ENCODE measurements at places on chromosomes 1 and 21.

GRCh38 chr1:180236698-180237509, 6.8 kb downstream of the LHX4 start:
- DNase-seq, result no peak

GRCh38 chr1:155645648-155646047, 35.6 kb downstream of the MSTO1 start:
- no peak for DNase-seq

- no peak for DNase-seq
Observed at GRCh38 chr1:202831906-202832305, 21.2 kb downstream of the PCAT6 start.

DNA sequence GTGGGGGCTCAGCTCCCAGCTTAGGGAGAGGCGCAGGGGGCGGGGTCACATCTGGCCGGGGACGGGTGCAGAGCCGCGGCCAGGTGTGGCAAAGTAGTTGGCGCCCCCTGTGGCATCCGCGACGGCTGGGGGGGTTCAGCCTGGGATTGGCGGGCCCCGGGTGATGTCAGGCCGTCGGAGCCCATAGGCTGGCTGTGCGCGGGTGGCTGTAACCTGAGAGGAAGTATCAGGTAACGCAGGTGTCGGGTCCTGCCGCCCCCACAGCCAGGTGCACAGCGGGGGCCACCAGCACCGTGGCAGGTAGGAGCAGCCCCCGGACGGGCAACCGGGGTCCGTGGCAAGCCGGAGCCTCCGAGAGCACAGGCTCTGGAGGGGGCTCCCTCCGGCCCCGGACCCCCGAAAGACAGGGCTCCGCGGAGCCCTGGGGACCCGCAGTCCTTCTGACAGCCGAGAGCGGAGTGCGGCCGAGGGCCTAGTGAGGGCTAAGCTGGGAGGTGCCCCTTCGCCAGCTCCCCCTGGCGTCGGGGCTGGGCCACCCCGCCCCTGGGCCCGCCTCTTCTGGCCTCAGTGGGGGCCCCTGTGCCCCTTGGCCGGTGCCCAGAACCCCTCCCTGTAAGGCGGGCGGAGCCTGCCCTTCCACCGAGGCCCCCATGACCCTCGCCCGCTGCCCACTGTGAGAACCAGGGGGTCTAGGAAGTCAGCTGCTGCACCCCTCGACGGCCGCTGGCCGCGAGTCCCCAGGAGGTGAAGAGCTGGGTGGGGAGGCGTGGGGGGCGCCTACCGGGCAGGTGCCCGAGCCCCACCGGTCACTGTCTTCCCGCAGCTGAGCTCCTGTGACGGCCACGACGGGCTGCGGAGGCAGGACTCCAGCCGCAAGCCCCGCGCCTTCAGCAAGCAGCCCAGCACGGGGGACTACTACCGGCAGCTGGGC, 17.9 kb downstream of the TNFRSF25 start:
- DNase-seq, result no peak

DNA sequence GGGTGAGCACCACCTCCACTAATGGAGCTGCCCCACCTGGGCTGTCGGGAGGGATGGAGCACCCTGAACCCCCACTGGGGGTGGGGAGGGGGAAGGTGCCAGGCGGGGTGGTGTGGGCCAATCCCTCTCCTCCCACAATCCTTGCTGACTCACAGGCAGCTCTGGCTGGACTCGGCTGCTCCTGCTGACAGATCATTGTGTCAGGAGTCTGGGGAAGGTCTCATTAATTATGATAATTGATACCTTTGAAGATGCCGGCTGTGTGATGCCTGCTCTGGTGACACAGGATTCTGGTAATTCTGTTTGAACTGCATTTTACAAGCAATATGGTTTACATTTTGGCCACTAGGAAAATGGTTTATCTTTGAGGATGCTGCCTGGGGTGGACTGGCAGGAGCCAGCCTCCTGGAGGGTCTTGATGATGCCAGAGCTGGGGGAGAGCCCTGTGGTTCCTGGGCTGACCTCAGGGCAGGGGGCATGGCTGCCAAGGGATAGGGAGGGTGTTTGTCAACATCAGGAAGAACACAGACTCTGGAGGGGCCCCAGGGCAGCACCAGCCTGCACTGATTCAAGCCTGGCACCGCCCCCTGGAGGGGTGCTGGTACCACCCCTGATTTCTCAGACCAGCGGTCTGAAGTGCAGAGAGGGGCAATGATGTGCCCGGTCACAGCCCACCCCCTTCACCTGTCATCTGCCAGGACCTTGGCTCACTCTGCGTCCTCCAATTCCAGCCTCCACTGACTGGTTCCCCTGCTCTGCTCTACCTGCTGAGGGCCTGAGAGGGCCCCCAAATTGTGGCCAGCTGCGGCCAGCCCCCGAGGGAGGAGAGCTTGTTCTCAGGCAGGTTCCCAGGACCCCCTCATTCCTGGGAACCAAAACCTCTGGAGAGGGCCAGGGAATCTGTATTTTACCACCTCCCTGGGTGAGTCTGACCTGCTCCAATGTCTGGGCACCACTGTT, 338.8 kb downstream of the MATN1 start:
- no peak for DNase-seq

GRCh38 chr1:192475329-192475728, 100.2 kb upstream of the RGS1 start:
- no peak for DNase-seq

- DNase-seq, result peak; percentile 84
Observed at GRCh38 chr1:201481761-201482493, 12.9 kb upstream of the PHLDA3 start.

Data from mesenchymal stem cell (in vitro differentiated cells and primary cell).